ENCODE measurements at places on chromosomes 7 and 10.
A peak's percentile ranks its signal among the peaks of the same experiment; 100 is the strongest.

DNA sequence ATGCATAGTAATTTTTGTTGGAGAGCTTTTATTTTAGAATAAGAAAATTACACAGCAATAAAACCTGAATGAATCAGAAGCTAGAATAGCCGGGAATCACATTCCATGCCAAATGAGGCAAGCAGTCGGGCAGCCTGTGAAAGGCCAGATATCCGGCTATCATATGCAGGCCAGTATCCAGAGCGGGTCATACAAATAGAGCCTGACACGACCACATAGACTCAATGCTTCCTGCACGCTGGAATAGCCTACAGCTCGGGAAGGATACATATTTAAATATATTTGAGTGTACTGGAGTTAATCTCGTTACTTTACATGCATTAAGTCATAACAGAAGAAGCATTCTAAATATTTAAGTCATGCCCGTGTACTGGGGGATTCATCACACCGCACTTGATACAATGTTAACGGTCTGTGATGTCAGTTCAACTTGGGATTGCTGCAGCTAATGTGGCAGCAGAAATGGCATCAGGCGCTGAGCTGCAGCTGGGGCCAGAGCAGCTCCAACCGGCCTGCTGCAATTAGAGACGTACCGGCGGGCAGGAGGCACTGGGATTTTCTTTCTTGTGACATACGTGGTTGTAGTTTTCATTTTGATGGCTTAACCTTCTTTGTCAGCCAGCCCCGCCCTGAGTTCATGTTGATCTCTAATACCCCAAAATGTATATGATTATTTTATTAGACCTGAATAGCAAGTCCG lies 112.0 kb downstream of the EBF3 start:
- DNase-seq = no peak

DNA sequence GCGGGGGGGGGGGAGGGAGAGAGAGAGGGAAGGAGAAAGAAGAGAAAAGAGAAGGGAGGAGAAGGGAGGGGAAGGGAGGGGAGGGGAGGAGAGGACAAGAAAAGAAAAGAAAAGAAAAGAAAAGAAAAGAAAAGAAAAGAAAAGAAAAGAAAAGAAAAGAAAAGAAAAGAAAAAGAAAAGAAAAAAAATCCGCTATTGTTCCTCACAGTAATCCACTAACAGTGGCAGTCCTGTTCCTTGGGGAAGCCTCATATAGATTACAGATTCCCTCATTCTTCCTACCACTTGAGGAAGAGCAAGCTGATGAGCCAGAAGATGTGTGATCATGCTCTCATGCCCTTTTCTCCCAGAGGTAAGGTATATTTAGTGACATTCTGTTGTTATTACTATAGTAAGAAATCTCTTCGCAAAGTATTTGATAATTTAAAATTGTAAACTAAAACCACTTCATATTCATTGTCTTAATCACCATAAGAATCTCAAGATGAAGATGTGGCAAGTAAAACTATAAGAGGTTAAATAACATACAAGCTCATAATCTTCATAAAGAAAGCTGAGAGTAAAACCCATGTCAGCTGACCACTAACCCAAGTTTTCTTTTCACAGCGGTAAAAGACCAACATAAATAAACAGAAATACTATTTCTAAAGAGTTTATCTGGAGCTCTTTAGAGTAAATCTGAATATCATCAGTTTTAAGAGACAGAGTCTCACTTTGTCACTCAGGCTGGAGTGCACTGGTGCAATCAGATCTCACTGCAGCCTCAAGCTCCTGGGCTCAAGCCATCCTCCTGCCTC lies 128.1 kb downstream of the JMJD1C start:
- no peak for DNase-seq

GRCh38 chr10:47405857-47406547 lies 21.9 kb upstream of the ZNF488 start:
- DNase-seq = no peak

DNA sequence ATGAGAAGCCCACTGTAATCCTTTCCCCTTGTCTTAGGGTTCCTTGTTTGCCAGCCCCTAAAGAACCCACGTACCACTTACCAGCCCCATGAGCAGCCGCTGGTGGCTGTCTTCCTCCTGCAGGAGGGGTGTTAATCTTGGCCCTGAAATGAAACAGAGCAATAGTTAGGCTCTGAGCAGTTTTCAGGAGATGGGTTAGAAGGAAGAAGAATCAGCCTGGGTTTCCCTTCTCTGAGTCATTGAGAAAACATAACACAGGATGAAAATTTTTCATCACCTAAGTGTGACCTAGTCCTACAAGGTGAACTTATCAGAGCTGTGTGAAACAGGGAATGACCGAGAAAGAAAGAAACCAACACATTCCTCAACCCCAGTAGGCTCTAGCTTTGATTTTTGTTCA lies 90.0 kb downstream of the GSAP start:
- no peak for DNase-seq

GRCh38 chr7:140230861-140231770 lies 54.3 kb upstream of the KDM7A start:
- DNase-seq = no peak

DNA sequence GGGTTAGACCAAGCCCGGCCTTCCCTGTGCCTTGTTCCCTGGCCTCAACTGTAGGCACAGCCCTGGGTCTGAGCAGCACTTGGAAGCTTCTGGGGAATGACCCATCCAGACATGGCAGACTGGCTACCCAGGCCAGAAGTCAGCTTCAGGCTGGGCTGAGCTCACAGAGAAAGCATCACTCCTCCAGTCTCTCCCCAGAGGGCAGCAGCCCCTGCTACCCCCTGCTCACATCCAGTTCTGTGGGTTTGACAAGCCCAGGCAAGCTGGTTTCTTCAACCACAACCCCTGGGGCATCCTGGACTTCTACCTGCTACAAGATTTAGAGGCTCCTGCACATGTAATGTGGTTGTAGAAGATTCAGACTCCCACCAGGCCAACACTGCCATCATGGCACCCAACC lies 9.0 kb downstream of the C10orf71 start:
- DNase-seq = no peak

GRCh38 chr7:5296015-5296610 lies 13.4 kb downstream of the SLC29A4 start:
- no peak for DNase-seq

GRCh38 chr10:5776881-5777197 lies 36.4 kb downstream of the GDI2 start:
- DNase-seq = peak; percentile 2

- no peak for DNase-seq
Observed at GRCh38 chr7:24788961-24789576, 31.8 kb upstream of the GSDME start.

DNA sequence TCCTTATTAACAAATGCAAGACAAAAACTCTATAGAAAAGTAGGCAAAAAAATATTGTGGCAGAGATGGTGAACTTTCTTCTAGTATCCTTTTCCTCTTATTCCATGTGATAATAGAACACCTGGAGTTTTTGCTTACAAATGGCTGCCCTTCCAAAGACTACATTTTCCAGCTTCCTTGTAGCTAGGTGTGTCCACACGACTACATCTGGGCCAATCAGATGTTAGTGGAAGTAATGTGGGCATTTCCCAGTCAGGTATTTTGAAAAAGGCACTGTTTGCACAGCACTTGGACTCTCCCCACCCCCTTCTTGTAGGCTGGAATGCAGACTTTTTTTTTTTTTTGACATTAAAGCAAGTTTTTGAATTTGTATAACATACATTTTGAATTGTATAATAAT lies 105.5 kb upstream of the TBX20 start:
- no peak for DNase-seq

GRCh38 chr7:103346396-103346795 lies 1.0 kb upstream of the PSMC2 start:
- no peak for DNase-seq

DNA sequence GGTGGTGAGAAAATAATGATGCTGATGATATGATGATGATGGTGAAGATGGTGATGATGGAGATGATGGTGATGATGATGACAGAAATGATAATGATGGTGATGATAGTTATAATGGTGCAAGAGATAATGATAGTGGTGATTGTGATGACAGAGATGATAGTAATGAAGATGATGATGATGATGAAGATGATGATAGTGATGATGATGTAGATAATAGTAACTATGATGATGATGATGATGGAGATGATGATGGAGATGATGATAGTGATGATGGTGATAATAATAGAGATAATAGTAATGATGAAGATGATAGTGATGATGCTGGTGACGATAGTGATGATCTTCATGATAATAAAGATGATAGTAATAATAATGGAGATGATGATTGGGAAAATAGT lies 22.2 kb downstream of the ABCA13 start:
- DNase-seq = no peak

DNA sequence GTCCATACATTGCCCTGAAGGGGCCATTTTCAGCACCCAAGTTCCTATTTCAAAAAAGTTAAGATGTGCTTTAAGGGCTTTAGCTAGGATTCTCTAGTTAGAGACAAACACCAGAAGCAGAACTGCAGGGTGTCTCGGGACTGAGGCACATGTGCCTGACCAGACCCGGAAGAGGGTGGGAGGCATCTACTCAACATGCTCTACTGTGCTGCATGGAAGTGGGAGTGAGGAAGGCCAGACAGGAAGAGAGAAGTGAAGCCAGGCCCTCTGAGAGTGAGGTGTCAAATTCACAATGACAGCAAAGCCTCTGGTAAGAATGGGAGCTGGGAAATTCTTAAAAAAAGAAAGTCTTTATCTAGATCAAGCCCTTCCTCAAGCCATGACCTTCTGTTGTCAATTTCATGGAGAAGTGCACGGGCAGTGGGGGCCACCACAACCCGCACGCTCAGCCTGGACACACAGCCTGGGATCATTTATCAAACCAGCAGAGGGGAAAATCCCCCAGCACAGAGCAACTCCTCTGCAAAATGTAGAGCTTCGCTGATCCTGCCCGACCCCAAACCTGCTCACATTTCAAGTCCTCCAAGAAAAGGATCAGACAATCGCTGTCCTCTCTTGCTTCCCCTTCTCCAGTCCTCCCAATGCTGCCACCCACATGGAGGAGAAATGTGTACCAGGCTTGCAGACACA lies 38.7 kb downstream of the PLXNA4 start:
- no peak for DNase-seq

GRCh38 chr10:78892338-78893176 lies 176.2 kb upstream of the ZMIZ1 start:
- DNase-seq = no peak

- no peak for DNase-seq
Observed at GRCh38 chr7:1176891-1177373, 16.9 kb upstream of the ZFAND2A start.

DNA sequence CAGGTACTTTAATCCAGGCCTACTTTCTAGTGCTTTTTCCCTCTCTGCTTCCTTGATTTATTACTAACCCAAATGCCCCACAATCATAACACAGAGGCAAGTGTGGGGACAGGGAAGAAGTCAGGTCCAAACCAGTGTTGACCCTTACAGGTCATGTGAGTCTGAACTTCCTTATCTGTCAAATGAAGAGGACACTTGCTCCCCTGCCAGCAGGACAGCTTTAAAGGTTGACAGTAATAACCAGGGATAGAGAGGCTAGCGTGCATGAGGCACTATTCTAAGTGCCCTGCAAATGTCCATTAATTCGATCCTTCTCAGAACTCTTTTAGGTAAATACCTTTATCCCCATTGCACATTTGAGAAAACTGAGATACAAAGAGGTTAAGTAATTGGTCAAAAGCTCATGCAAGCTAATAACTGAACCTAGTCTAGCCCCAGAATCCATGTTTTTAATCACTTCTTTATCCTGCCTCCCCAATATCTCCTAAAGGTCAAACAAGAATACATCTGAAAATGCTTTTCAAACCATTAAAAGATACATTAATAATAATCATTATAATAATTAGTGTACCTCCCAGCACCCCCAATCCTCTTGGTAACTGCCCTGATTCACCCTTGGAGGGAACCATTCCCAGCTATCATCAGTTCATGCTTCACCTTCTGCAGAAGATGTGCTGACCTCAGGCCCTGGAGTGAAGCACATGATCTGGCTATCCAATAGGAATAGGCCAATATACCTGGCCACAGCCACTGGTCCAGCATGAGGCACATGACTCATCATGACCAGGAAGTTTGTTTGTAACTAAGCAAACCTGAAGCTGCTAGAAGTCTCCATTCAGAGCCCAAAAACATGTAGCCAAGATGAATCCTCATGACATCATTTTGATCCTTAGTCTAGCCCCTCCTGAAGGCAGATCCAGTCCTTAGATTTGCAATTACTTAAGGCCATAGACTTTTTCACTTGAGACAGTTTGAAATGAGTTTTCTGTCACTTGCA lies 40.7 kb downstream of the SGMS1 start:
- DNase-seq = no peak

DNA sequence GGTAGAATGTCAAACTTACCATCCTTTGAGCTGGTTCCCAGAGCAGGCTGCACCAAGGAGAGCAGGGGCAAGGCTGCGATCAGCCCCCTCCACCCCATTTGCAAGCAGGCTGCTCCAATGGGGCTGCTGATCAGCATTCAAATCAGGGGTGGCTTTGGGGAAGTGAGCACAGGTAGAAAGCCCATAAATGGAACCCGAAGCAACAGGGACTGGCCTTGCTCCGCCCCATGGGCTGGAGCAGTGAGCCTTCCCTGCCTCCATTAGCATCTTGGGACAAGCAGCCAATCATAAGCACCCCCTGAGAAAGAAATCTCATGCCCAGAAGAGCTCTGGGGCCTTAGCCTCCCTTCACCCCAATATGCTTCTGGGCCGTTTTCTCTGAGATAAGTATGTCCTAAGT lies 4.0 kb upstream of the PKD1L1 start:
- no peak for DNase-seq

- DNase-seq = no peak
Observed at GRCh38 chr7:2956526-2957368, 86.9 kb downstream of the CARD11 start.

DNA sequence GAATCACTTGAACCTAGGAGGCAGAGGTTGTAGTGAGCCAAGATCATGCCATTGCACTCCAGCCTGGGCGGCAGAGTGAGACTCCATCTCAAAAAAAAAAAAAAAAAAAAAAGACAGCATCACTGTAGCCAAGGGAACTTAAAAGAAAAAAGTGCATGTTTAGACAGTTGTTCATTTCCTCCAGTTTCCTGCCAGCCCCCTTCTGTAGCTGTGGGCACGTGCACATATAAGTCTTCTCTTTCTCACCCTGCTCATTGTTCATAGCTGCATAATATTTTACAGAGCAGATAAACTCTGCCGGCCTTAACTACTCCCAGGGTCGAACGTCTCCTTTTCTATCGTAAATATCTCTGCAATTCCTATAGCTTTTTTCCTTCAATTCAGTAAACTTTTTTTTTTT lies 132.6 kb downstream of the LHPP start:
- no peak for DNase-seq

DNA sequence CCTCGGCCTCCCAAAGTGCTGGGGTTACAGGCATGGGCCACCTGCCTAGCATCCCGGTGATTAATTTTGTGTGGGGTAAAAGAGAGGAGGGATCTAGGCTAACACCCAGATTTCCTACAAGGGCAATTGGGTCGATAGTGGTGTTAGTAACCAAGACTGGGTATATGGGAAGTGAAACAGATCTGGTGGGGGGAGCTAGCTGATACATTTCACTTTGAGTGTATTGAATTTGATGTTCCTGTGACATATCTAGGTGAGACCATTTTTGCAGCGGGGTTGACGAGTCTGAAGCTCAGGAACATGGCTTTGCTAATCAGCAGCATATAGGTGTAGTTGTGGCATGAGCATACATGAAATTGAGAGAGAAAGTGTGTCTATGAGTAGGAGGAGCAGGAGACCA lies 12.0 kb downstream of the CLCN1 start:
- no peak for DNase-seq

- DNase-seq = no peak
Observed at GRCh38 chr10:53006663-53007526, 234.3 kb upstream of the MBL2 start.

GRCh38 chr7:103702454-103702853 lies 256.4 kb upstream of the SLC26A5 start:
- DNase-seq = no peak

GRCh38 chr10:45514291-45515270 lies 140.6 kb downstream of the ALOX5 start:
- no peak for DNase-seq

Measured in HS-27A (cell line).